NCI-H1436 treated with DMSO at 0.1 percent for 48 hours (cell line): ENCODE measurements at places on chromosomes 4 and X.

DNA sequence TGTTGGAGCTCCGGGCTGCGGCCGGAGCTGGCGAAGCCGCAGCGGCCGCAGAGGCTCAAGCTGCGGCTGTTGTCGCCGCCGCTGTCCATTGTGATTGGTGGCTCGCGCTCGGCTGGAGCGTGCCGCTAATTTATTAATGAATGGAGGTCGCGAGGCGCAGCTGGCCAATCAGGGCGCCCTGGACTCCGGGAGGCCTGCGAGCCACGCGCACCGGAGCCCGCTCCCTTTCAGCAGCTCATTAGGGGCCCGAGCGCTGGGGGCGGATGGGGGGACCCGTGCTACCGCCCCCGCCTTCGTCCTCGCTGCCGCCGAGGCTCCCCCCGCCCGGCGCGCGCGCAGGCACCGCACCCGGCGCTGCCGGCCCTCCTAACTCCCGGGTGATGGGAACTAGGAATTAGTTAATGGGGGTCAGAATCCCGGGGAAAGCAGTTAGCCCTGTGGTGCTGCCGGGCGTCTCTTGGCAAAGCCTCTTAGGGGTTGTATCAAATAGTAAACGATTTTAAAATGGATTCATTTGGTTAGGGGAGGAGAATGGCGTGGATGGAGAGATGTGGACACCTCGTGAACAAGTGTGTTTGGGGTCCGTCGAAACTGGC lies 589 bp upstream of the NEUROG2 start:
- no peak for DNase-seq

DNA sequence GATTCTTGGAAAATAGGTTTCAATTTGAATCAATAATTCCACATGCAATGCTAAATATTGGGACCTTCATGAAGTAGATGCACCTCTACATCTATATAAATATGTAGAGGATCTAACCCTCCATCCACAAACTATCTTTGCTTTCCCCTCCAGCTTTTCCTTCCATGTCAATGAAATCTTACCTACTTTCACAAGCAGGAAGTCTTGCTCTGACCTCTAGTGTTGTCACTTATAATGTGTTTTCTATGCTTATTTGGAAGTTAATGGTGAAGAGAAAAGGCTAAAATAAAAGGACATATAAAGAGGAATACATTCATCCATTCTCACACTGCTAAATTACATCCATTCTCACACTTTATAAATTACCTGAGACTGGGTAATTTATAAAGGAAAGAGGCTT lies 472.7 kb upstream of the DIAPH2 start:
- DNase-seq: no peak

- peak; percentile 3 for DNase-seq
These were observed 1544.6 kb downstream of the C4orf33 start for GRCh38 chr4:130640592-130640991.

DNA sequence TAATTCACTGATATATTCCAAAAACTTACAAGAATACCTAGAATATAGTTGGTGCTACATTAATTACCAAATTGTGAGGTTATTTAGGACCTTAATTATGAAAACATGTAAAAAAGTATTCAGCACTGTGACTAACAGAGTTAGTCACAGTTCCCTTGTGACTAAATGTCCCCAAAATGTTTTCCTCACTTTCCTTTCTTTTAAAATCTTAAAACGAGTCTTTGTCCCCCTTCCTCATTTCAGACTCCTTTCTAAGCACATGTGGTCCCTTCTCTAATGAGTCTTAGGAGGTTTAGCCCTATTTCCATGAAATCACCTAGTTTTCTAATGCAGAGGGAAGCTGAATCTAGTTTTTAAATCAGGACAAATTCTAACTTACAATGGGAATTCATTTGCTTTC lies 175.0 kb downstream of the PPP3CA start:
- DNase-seq: no peak

- no peak for DNase-seq
These were observed 108.0 kb upstream of the PDE5A start for GRCh38 chr4:119736559-119736958.

GRCh38 chrX:67654301-67654700 lies 110.5 kb downstream of the AR start:
- no peak for DNase-seq

- DNase-seq: no peak
These were observed 1048.4 kb downstream of the NLGN4X start for GRCh38 chrX:5180135-5180741.
